ENCODE measurements at places on chromosomes 3 and 15. TPM values are rescaled to one million over a fixed set of nuclear protein-coding genes. Genes with fewer than 3 reads are reported as not detected.

DNA sequence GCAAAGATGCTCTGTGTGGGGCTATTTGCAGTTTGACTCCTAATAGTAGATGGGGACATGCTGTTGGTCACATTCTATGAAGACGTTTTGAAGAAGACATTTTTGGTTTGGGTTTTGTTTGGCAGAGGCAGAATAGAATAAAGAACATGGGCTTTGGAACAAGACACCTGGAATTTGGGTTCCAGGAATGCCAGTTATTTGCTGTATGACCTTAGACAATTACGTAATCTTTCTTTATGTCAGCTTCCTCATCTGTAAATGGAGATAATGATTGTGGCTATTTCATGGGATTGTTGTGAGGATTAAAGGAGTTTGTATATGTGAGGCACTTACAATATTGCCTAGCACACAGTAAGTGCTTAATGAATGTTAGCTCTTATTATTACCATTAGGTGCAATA, 91.6 kb downstream of the MESD start:
- no peak for DNase-seq

DNA sequence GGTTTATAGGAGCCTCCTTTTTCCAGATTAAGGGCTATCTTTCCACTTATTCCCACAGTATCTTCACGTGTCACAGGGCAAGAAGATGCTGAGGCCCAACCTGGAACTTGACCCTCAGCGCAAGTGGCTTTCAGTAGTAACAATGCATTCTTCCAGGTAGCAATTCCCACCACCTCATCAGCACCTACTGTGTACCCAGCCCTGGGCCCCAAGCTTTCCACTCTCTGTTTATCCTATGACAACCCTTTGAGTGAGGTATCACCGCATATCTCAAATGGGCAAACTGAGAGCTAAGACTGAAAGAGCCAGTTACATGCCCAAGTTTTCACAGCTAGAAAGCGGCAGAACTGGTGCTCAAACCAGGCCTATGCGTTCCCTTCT, 88.2 kb downstream of the CPN2 start:
- no peak for DNase-seq

SI gene
- polyA plus RNA-seq = not detected

TMEM207 gene
- not detected for polyA plus RNA-seq

WNT5A gene
- polyA plus RNA-seq = 23.2 TPM

KLF15 gene
- 26.3 TPM for polyA plus RNA-seq

DNA sequence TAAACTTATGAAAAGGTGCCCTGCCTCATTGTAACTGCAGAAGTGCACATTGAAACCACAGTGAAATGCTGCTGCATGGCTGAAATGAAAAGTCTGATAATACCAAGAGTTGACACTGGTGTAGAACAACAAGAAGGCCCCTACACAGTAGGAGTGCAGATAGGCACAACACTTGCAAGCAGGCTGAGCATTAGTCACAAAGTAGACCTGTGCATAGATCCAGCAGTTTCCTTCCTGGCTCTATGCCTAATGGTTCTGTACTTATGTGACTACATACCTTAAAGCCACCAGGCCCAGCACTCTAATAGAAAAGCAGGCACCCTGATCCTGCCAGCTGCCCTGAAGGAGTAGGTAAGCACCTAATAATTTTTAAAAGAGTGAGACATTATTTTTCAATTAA, 41.8 kb downstream of the PRR23E start:
- DNase-seq = no peak

- no peak for DNase-seq
Measured at GRCh38 chr3:19688767-19689166, 245.2 kb downstream of the EFHB start.

DNA sequence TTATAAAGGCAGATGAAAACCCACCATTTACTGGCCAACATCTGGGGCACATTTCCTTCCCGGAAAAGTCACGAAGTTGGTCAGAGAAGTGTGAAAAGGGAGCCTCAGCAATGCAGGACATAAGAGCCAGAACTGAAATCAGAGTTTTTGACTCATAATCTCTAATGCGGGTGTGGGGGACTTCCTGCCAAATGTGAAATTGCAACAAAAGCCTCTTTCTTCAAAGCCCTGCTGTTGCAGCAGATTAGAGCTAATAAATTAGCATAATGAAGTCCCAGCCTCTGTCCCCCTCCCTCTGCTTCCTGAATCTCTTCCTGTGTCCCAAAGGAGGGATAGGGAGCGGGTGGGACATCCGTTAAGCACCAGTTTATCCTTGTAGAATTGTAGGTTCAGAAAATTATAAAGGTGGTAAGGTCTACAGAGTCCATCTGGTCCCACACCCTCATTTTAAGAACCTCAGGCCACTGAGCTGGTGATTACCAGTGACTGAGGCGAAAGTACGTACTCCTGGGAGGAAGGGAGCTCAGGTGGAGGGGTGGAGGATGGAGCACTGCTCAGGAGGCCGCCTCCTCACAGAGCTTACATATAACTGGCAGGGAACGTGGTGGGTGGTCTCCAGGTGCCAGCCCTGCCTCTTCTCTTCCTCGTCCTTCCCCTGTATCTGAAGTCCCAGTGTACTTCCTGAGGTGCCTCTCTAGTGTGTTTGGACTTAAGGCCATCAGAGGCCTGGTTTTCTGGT, 35.0 kb downstream of the ST6GAL1 start:
- no peak for DNase-seq

ISL2 gene
- 3.1 TPM for polyA plus RNA-seq

AP4E1 gene
- 6.4 TPM for polyA plus RNA-seq

SLC9C1 gene
- 0.40 TPM for polyA plus RNA-seq

OCA2 gene
- polyA plus RNA-seq = 2.6 TPM

GHSR gene
- polyA plus RNA-seq = 0.18 TPM

GRCh38 chr15:85707519-85708338, 87.0 kb downstream of the KLHL25 start:
- peak; percentile 34 for DNase-seq

DNA sequence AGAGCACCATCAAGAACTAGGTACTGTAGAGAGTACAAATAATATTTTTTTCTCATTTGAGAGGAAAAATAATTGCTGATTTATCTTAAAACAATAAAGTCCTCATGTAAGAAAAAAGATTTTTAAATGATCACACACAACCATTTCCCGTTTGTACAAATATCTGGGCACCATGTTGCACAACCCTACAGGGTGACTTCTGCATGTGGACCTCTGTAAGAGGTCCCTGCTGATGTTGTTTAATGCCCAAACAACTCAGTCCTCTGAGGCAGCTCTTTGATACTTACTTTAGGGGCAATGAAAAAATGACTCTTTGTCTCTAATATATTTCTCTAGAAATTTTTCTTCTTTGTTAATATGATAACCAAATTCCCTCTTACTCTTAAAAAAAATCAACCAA, 168.1 kb upstream of the SATB1 start:
- no peak for DNase-seq

PLA2G4D gene
- 0.10 TPM for polyA plus RNA-seq

FAM81A gene
- polyA plus RNA-seq = 24.8 TPM

Measured in spinal cord (tissue), 10 donors.